Suppressor macrophage treated with lipopolysaccharide for 1 hour (primary cell): ENCODE measurements at places on chromosomes 2 and 18.

GRCh38 chr18:13562494-13563029 is 163.8 kb downstream of the FAM210A start:
- DNase-seq, result peak; percentile 100

DNA sequence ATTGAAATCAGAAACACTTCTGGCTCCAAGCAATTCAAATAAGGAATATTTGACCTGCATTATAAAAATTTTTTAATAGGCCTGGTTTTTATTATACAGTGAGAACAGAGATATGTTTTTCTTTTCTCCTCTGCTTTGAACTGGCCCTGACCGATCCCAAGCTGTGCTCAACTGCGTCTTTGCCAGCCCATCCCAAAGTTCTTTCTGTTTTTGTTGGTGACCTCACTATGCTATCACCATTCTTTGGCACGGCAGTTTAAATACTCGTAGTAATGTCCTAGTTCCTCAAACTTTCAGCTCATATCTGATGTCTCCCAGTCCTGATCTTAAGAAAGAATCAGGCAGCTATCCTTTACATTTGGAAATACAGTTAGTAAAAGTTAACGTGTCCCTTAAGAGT is 42.3 kb upstream of the NETO1 start:
- no peak for DNase-seq

- no peak for DNase-seq
Measured at GRCh38 chr18:25237571-25238267, 114.2 kb downstream of the ZNF521 start.

GRCh38 chr2:189873696-189874095 is 89.4 kb downstream of the PMS1 start:
- no peak for DNase-seq

GRCh38 chr2:173942861-173943523 is 22.2 kb downstream of the SP3 start:
- DNase-seq, result peak; percentile 75

DNA sequence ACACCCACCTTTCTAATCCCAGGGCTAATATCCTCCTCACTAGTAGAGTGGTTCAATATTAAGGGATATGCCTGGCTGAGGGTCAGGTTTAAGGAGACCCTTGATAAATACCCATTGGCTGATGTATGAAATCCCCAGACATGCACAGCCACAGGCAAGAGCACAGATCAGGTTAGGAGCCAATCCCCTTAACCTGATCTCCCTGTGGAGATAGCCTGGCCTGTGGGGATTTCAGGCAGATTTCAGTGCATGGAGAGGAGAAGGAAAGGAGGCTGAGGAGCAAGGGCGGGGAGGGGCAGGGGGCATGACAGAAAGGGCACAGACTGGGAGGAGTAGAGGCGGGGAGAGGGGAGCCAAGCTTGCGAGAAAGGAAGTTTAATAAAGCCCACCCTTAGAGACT is 129.0 kb downstream of the LOXHD1 start:
- no peak for DNase-seq

DNA sequence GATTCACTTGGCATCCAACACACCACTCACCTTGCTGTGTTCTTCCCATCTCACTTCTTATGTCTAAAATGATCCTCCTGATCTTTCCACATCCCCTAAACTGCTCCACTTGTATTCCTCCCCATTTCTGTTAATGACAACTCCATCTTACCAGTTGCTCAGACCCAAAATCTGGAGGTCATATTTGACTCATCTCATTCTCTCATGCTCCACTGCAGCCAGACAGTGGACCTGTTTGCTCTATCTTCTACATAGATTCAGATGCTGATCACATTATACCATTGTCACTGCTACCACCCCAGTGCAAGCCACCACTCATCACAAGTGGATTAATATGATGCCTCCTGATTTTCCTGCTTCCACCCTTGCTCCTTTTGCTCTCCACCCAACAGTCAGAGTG is 7.9 kb upstream of the NABP1 start:
- DNase-seq, result no peak

DNA sequence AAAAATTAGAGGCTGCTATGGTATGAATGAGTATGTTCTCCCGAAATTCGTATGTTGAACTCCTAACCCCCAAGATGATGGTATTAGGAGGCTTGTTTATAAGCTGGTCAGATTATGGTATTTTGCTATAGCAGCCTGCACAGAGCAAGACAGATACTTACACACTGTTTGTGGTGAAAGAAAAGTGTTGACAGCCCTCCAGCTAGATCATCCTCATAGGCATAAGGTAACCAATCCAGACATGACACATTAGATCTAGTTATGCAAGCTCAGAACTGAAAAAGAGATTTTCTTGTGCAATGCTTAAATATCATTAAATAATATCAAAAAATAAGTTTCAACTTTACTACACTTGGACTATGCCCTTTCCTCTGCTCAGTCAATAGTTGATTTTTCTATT is 107.1 kb downstream of the ABCA12 start:
- no peak for DNase-seq

DNA sequence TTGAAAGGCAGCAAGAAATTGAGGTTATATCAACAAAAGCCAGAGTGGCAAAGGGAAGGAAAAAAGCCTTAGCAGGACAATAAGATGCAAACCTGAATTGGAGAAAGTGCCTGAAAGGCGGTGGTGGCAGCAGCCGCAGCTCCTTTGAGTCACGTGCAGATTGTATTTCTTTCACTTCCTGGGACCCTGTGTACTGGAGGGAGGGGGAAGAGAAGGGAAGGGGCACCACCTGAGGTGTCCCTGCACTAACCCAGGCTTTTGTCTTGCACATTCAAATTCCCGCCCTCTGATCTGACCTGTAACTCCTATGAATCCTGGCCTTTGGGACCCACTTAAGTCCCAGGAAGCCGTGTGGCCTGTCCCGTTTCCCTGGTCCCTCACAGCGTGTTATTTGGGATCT is 326.1 kb upstream of the SKOR2 start:
- no peak for DNase-seq

DNA sequence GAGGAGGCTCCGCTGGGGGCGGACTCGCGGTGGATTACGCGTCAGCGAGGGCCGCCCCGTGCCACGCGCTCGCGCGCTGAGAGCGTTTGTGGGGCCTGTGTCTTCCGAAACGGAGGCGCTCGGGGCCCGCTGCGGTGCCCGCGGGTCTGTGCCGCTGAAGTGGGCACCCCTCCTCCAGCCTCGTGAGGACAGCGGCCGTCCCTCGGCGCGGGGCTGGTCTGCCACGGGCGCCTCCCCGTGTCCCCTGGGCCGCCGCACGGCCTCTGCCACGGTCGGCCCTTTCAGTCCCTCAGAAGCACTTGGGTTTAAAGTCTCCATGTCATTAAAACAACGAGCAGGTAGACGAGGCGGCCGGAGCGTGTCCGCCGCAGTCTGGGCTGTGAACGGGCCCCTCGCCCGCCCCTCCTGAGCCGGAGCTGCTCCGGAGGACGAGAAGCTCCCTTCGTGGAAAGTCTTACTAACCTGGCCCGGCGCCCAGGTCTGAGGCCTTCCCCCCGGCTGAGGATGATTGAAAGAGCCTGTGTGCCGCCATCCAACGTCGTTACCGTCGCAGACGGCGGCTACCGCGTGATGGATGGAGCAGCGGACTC is 97.6 kb downstream of the NFATC1 start:
- no peak for DNase-seq

- DNase-seq, result peak; percentile 78
Measured at GRCh38 chr2:216034065-216034464, 20.7 kb upstream of the MREG start.

DNA sequence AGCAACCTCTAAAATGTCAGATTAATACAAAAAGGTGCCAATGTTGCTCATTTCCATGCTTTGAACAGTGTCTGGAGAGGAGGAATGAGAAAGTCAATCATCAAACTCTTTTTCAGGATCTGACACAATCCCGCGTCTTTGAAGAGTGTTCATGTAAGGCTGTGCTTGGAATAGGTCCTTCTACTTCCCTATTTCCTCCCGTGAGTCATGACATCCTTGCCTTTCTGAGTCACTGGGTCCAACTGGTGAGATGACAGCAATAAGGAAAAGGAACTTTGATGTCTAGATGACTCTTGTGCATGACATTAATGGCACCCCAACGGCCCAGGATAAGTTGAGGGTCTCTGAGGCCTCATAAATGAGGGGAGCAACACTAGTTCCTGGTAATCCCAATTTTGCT is 109.0 kb upstream of the CELF4 start:
- DNase-seq, result peak; percentile 63

DNA sequence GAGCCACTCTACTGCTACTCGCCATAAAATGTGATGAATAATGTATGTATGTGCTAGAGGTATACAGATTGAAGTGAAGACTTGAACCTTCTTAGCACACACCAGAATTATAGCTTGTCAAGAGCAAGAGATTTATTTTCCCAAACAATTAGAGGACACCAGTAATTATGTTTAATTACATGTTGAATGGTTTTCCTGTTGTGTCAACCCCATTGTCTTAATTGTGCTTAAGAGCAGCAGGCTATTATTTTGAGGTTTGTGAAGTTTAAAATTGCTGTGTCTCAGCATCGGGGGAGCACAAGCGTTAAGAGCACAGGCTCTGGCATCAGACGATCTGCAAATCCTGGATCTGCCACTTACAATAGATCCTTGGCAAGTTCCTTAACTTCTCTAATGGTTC is 29.0 kb downstream of the KIF5C start:
- no peak for DNase-seq

- no peak for DNase-seq
Measured at GRCh38 chr2:11022064-11022463, 110.3 kb downstream of the KCNF1 start.

GRCh38 chr18:22324191-22325131 is 93.3 kb downstream of the CTAGE1 start:
- peak; percentile 83 for DNase-seq

DNA sequence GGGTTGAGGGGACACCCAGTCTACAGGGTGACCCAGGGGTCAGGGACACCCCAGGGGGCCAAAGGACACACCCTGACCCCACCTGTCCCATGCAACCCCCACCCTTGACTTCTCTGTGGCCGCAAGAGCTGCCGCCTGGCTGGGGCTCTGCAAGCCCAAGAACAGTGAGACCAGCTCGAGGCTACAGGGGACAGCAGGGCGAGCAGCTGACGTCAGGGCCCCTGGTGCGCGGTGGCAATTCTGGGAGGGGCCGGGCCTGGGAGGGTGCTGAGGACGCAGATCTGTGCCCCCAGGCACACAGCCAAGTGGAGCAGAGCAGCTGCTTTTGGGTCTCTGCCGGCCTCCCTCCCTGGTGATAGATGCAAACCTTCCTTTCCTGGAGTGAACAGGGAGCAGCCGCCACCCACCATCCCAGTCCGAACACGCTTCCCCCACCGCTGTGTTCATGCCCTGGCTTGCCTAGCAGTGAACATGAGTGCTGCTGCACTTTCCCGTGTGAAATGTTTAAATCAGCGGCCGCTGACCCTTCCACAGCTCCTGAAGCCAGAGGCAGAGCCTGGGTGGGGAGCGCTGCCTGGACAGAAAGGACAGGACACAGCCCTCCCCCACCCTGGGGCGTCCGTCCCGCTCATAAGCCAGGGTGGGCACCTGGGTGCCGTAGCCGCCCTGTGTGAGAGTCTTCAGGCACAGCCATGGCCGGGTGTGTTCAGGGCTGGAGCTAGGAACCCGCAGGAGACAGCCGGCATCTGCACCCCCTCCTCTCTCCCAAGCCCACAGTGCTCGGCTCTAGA is 46.9 kb downstream of the SLC66A2 start:
- DNase-seq, result no peak

GRCh38 chr18:34913837-34914661 is 127.2 kb upstream of the MAPRE2 start:
- DNase-seq, result no peak

DNA sequence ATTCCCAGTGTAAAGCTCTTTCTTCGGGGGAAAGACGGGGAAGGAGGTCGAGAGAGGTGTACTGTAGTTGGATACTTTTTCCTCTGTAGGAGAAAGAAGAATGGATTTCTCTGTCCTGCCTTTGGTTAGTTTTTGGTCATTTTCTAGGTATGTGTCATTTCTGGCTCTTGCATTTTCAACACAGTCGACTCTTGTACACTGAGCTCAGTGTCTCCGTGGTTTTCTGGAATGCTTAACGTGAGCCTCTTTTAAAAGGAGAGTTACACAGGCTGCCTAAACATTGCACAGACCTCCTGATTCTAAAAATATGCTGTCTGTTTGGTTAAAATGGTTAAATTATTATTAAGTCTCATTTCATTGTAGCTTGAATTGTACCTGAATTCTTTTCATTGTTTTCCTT is 21.8 kb upstream of the GLS start:
- no peak for DNase-seq

GRCh38 chr2:58638256-58638805 is 397.2 kb upstream of the FANCL start:
- no peak for DNase-seq
